ENCODE measurements at places on chromosomes 5 and 9.

- DNase-seq, result no peak
Measured at GRCh38 chr5:33969572-33970452, 14.7 kb downstream of the SLC45A2 start.

- no peak for DNase-seq
Measured at GRCh38 chr5:136420168-136420898, 55.0 kb upstream of the TRPC7 start.

DNA sequence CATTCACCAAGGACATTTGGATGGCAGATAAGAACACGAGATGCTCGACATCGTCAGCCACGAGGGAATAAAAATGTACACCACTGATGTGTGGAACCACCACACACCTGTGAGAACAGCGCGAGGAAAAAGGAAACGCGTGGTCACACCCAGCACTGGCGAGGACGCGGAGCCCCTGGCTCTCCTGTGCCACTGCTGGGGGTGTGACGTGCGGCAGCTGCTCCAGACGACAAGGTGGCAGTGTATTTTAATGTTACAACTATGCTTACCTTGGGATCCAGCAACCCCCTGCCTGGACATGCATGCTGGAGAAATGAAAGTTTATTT, 13.6 kb upstream of the CEP72 start:
- DNase-seq, result no peak

DNA sequence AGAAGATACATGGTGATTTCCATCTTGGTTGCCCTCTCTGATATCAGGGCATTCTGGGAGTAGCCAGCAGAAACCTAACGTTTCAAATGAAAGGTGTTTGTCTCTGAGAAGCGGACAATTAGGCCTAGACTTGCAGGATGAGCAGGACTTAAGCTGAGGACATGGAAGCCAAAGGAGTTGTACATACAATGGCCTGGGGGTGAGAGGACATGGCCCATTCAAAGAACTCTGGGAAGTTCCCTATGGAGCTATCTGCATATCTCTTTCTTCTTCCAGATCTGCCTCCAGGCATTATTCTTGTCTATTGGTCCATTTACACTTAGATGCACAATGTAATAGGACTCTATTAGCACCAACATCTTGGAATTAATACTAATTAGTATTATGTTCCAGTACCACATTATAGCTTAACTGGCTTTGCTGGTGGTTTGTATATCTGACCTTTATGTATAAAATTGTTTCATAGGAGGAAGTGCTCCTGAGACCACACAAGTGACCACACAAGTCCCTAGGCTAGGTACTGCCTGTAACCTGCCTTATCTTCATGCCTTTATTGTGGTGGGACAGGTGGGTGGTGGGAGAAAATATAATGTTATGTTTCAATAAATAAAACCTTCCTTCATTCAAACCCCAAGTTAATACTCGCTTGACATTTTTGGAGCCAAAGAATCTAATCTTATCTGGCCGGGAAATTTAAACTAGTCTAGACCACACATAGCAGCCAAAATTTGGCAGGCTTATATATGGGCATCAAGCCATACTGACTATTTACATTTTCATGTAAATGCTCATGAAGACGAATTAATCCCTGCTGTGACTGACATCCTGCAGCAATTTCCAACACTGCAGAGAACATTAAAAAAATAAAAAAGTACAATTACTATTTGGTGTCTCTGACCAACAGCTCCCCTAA, 52.1 kb upstream of the EQTN start:
- no peak for DNase-seq

DNA sequence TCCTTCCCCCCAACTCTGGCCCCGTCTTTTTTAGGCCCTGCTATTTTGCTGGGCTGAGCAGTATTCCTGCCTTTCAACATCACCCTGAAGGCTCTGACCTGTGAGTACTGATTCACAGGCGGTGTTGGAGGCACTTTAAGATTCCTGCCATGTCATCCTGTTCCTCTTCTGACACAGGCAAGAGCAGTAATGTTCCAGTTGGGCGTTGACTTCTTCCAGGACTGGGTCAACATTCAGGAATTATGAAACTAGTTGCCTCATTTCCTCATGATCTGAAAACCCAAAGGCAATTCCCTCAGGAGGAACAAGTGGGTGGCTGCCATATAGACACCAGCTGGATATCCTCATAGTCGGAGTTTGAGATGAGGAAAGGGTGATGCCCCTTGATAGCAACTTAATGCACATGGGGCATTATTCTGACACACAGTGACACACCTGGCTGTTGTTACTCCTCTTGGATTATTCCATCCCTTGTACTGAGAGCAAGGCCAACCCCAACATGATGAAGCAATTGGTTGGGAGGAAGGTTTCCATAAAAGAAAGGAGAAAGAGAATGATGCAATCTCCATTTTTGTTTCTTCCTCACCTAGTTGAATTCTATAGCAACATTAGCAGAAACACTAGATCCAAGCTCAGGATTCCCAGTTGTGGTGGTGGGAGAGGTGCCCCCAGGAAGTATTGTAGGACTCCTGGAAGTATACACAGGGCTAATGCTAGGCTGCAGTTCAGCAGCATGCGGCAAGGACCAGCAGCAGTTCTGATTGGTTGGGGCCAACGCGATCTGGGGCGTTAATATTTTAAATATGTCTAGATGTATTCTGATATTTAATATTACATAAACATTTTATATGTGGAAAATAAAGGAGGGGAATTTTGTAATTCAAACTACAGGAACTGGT, 19.6 kb upstream of the GLRX start:
- DNase-seq, result no peak

- no peak for DNase-seq
Measured at GRCh38 chr9:136750526-136750925, 2.2 kb upstream of the LCN6 start.

GRCh38 chr5:121693864-121694263, 157.8 kb upstream of the FTMT start:
- no peak for DNase-seq

DNA sequence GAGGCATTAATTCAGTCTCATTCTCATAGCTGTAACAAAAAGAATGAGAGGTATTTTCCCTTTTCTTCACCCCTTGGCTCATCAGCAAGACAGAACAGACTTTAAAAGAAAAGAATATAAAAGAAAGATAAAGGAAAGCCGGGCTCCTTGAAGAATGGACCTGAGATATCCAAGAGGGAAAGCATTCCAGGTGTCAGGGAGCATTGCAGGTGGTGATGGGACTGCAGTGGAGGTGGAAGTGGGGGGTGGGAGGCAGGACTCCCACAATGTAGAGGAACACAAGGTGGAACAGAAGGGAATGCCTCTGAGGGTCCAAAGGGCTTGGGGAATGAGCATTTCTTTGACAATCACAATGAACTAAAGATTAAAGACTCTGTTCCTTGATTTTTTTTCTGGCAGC, 10.7 kb upstream of the PUM3 start:
- DNase-seq, result no peak

DNA sequence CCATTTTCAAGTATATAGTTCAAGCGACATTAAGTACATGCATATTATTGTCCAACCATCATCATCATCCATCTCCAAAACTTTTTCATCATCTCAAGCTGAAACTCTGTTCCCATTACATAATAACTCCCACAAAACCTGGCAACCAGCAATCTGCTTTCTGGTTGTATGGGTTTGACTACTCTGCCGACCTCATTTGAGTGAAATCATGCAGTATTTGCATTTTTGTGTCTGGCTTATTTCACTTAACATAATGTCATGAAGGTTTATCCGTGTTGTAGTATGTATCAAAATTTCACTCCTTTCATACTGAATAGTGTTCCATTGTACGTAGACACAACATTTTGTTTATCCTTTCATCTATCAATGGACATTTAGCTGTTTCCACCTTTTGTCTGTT, 74.8 kb downstream of the SGCD start:
- DNase-seq, result no peak

DNA sequence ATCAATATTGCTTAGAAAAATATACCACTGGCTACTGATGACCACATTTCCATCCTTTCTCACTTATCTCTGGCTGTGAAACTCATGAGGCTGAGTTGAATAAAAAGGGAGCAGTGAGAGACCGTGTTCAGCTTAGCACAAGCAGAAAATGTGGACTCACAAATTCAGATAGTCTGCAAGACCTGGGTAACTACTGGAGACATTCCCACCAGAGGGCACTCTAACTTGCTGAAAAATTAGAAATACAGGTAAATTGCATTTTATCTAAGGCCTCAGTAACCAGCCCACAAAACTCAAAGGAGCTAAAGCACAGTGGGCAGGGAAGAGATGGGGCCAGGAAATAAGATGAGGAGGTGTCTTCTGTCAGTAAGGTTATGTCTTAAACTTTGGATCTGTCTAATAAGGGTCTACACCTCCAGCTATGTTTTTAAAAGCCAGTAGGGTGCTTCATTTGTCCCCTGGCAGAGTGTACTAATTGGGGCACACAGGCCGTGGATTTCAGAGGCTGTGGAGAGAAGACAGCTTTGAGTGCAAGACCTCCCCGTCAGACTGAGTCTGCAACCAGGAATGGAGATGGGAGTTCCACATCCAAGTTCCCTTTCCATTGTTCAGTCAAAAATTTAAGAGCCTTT, 8.7 kb upstream of the NDUFB6 start:
- no peak for DNase-seq

DNA sequence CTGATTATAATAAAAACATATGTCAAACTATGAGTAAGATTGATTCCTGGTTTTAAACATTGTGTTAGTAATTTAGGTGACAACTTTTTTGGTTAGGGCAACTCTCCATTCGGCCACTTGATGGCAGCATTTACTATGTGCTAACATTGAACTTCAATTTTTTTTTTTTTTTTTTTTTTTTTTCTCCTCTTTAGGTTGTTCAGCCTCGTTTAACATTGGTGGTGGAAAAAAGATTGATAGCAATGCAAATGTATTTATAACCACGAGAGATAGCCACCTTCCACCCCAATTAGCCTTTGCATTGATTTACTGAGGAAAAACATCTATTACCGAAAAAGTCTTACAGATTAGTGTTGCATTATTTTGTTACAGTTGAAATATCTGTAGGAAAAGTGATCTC, 159.1 kb downstream of the CSNK1G3 start:
- no peak for DNase-seq

GRCh38 chr5:114636271-114636670, 274.4 kb downstream of the KCNN2 start:
- no peak for DNase-seq

DNA sequence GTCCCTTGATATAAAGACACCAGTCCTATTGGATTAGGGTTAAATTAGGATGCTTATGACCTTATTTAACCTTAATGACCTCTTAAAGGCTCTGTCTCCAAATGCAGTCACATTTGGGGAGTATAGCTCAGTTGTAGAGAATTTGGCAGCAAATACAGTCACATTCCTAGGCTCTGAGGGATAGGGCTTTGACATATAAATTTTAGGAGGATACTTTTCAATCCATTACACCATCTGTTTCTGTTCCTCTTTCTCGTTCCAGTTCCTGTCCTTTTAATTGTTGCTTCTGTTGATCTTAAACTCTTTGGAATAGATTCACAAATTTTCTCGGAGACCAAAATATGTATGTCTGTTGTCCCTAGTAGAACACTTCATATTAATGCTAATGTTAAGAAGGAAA, 390.0 kb upstream of the PCSK5 start:
- no peak for DNase-seq

DNA sequence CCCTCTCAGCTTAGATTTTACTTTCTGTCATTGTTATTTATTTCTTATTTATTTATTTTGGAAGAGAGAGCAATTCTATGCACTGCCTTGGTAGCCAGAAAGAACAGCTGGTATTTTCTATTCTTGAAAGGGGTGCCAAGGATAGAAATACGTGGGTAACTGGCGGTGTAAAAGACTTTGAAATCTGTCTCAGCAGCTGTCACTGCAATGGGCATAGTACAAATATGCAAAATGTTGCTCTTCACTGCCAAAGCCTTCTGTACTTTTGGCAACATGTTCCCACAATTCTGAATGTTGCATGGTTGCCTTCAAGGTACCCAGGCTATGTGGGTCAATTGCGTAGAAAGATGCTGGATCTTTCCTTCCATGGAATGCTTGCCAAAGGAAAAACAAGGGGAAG, 230.2 kb upstream of the EDIL3 start:
- DNase-seq, result no peak

- no peak for DNase-seq
Measured at GRCh38 chr5:39062530-39062929, 11.7 kb downstream of the RICTOR start.

DNA sequence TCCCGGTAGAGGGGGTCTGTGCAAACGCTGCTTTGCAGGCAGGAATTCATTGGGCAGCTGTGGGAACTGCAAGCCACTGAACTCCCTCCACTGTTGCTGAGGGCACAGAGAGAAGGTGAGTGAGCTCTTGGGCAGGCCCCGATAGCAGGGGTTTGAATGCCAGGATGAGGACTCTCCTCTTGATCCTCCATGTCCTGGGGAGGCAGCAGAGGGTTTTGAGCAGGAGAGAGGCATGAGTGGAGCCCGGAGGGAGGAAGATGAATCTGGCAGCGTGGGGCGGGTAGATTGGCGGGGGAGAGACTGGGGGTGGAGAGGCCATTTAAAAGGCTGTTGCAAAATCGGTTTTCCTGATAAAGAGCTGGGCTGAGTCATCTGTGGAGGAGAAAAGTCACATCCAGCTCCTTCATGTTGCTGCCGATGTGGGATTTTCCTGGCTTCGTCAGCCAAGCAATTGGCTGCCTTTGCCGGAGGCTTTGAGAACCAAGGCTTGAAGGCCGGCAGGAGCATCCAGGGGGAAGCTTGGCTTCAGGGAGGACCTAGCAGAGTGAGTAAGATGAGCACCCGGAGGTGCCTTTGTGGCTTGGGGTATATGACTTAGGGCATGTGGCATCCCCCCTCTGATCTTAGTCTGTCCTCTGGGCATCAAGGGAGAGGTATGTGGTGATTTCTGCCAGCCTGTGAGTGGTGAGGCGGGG, at the start of gene SYNPO:
Gene SYNPO, plus strand, starts transcription at position 350 of the 695 bp plus-strand sequence. CDS start 7,616 bp downstream, outside the sequence.
- DNase-seq, result no peak

- DNase-seq, result no peak
Measured at GRCh38 chr9:18368206-18368605, 105.7 kb upstream of the ADAMTSL1 start.
